Endodermal cell (in vitro differentiated cells): ENCODE measurements at places on chromosomes 6 and 20.

- no peak for DNase-seq
These were observed 19.9 kb downstream of the TREML4 start for GRCh38 chr6:41247882-41248705.

DNA sequence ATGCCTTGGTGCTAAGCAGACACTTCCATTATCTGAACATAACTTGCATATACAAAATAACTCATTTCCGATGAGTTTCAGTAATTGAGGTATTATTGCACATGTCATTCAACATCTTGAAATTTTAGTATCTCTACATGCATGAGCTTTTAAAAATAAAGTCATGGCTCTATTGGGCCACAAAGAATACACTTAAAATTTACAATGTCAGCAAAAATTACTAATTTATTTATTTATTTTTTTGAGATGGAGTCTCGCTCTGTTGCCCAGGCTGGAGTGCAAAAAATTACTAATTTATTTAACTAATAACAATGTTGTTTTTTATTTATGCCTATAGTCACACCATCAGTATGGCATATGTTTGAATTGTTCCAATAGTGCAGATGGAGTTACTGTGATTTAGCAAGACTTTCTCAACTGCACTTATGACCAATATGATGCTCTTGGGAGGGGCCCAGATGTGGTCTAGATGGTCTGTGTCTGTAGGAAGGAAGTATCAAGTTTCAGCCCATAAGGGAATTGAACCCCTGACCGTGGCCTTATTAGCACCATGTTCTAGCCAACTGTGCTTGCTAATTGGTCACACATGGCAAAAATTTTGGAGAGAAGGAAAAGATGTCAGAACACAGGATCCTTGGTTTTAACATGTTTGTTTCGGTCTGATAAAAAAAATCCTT lies 370.7 kb upstream of the TSHZ2 start:
- DNase-seq = no peak

DNA sequence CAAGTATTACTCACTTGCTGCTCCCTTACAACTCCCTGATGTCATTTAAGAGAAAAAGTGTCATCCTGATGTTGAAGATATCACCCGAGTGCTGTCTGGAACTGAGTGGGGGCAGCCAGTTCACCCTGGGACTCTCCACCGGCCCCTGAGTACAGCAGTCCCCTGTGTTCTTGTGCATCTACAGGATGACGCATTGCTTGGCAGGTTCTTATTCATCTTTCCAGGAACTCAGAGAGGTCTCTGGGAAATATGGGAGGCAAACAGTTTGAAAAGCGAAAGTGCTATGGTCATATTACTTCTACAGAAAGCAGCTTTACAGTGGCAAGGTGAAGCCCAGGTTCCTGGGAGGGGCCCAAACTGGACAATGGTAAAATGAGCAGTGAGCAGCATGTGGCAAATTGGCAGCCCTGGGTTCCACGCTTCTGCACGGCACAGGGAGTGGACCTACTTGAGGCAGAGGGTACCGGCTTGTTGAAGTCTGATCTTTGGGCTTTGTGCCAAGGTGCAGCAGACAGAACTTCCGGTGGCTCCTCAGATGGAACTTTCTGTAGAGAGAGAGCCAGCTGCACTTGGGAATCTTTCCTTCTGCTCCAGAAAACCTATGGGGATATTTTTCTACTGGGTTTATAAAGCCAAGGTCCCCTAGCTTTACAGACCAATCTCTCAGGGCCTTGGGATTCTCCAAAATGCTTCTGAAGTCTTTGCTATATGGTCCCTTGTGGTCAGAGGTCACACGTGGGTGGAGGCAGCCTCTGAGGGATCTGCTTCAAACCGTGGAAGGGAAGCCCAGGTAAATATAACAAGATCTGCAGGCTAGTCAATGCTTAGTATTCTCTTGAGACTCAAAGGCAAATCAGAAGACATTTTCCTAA lies 128.3 kb downstream of the MAP3K7 start:
- no peak for DNase-seq

DNA sequence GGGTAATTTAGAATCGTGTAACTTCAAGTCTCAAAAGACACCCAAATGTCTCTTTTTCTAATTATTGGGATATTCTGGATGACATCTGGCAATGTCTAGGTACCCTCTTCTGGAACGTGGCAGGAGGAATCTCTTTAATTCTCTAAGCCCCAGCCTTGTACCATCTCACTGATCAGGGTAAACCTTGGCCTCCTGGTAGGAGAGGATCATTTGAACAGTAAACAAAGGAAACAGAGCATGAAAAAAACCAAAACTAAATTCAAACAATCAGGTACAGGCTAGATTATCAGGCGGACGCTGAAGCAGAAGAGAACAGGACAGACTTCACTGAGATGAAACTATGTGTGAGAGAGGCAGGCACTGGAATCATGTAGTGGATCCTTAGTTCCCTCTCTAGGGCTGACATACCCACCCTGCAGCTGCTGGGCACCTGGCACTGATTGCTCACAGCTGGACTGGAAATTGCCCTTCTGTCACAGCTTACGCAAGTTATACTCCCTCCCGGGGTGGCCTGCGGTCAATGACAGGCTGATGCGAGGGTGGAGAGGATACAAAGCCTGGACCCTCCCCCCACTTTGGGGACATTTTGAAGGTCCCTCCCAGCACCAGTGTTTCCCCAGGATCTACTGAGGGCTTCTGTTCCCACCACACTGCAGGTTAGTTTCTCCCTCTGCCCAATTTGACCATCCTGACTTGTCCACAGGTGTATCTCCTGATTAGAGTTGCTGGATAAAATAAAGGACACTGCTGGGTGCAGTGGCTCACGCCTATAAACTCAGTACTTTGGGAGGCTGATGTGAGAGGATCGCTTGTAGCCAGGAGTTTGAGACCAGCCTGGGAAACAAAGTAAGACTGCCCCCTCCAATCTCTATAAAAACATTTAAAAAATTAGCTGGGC lies 20.6 kb upstream of the ZBTB24 start:
- no peak for DNase-seq

- peak; percentile 67 for DNase-seq
These were observed 26.2 kb upstream of the FOXP4 start for GRCh38 chr6:41519745-41520699.

GRCh38 chr6:32327103-32327502 lies 44.6 kb downstream of the TSBP1 start:
- DNase-seq = no peak

GRCh38 chr20:56967916-56968315 lies 298.5 kb downstream of the BMP7 start:
- DNase-seq = no peak

DNA sequence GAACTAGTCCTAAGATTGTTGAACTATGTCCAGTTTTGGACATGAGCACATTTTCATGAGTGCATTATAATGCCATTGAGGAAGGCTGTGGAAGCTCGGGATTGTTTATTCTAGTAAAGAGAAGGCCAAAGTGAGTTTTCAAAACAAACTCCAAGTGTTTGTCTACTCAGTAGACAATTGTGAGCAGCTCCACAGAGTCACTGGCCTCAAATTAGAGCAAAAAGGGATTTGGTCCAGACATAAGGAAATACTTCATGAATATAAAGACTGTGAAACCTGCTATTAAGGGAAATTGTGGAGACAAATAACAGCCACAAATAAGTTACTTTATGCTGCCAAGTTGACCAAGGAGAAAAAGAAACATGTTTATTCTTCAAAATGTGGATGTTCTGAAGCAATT lies 42.6 kb upstream of the PREP start:
- no peak for DNase-seq

DNA sequence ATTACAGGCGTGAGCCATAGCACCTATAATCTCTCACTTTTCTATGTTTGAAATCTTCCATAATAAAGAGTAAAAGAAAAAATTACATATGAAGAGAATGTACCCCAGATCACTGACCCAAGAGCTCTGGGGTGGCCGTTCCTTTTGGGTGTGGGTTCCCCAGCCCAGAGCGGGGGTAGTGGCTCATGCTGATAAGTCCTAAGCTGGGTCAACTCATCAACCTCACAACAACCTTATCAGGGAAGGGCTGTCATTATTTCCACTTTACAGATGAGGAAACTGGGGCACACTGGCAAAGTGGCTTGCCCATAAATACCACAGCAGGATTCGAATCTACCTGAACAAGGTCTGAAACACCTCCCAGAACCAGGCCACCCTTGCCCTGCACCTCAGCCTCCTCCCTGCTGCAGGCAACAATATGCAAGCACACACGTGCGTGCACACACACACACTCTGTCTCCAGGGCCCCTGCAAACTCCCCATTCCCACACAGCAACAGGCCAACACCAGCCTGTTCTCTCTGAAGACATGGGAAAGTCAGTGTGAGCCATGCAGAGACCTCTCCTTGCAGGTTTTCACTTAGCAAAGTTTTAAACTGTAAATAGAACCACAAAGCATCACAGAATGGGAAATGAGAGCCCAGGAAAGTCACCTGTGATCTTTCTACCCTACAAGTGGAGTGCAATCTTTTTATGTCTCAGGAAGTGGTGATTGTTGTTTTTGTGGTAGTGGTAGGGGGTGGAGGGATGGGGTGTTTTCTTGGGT lies 27.7 kb downstream of the BFSP1 start:
- peak; percentile 35 for DNase-seq

- peak; percentile 93 for DNase-seq
These were observed 7.6 kb upstream of the RNF114 start for GRCh38 chr20:49928411-49929141.

DNA sequence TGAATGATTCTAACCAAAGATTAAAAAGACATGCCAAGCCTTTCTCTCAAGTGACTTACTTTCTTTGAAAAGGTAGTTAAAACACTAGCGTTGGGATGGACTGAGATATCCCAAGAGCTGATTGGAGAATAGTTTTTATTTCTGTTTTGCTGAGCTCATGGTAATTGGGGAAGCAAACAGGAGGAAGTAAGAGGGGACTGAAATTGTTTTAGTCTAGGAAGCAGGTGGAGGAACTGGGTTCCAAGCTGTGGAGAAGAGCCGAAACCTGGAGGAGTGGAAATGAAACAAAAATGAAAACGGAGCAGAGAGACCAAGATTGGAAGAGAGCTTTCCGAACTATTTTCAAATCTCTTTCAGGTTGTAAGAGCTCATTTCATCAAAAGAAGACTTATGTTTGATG lies 59.9 kb upstream of the TENT5A start:
- no peak for DNase-seq

- no peak for DNase-seq
These were observed 33.0 kb downstream of the RNF146 start for GRCh38 chr6:127299522-127300240.

GRCh38 chr20:17498641-17499040 lies 32.5 kb downstream of the BFSP1 start:
- peak; percentile 39 for DNase-seq

- no peak for DNase-seq
These were observed 76.7 kb downstream of the PLEKHG1 start for GRCh38 chr6:150676344-150676743.

GRCh38 chr6:14595751-14596150 lies 478.2 kb downstream of the CD83 start:
- DNase-seq = no peak

DNA sequence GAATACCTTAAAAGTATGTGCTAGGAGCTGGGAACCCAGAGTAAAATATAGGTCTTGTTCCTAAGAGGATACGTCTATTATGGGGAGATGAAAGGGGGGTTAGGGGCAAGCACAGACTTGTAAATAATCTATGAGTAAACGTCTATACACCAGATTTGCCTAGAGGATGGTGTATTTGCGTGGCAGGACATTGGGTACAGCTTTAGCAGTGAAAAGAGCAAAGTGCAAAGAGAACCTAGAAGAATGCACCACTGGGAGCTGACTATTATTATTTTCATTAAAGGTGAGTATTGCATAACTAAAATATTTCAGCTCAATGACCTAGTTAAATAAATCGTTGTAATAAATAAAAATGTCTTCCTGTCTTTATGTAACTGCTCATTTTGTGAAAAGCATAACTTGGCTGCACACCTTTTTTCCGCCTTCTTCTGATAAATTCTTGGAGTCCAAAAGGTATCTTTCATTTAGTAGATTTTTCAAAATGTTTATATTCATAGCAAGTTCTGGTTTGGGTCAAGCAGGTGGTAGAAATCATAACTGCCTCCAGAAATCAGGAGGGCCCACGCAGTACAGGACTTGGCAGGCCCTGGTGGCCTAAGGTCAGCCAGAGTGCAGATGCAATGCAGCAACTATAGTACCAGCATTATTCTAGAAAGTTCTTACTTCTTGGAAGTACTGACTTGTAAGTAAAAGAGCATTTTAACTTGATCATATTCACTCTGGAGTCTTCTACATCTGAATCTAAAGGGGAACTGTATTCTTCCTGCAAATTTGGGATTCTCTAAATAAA lies 357.2 kb downstream of the PLCB1 start:
- DNase-seq = no peak

- DNase-seq = no peak
These were observed 261.3 kb downstream of the CDH4 start for GRCh38 chr20:61513124-61514017.

GRCh38 chr20:43942201-43942590 lies 27.5 kb downstream of the TOX2 start:
- DNase-seq = no peak

- no peak for DNase-seq
These were observed 81.1 kb downstream of the DTNBP1 start for GRCh38 chr6:15581751-15582150.

DNA sequence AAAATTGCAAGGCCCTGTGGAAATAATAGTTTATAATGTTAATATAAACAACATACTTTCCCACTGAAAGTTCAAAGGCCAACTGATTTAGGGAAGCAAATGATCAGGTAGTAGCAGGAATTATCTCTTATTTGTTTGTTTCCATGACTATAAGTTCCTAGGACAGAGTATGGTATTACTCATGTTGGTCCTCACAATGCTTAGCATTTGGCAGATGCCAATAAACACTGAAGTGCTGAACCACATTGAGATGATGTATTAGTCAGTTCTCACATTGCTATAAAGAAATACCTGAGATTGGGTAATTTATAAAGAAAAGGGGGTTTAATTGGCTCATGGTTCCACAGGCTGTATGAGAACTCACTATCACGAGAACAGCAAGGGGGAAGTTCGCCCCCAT lies 129.6 kb upstream of the NUP153 start:
- no peak for DNase-seq

GRCh38 chr6:49849213-49849907 lies 17.0 kb downstream of the CRISP1 start:
- DNase-seq = peak; percentile 39

- peak; percentile 34 for DNase-seq
These were observed 16.0 kb downstream of the DLGAP4 start for GRCh38 chr20:36322131-36322530.

- DNase-seq = peak; percentile 66
These were observed 62.0 kb upstream of the HFE start for GRCh38 chr6:26025047-26025893.

DNA sequence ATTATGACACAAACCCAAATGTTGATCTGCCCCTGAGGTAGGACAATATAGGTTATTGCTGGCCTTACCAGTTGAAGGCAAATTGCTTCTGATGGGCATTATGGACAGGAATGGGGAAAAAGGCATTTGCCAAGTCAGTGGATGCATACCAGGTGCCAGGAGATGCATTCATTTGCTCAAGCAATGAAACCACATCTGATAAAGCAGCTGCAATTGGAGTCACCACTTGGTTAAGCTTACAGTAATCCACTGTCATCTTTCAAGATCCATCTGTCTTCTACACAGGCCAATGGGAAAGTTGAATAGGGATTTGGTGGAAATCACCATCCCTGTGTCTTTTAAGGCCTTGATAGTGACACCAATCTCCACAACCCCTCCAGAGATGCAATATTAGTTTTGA lies 648.6 kb downstream of the COL12A1 start:
- DNase-seq = no peak

GRCh38 chr6:2203264-2203663 lies 42.1 kb downstream of the GMDS start:
- DNase-seq = no peak
